Stimulated activated CD8-positive, alpha-beta memory T cell treated with anti-CD3 and anti-CD28 coated beads, Interleukin-15, amount 100 ng/mL, for 48 hours (primary cell): ENCODE measurements at places on chromosomes 2 and 18.

DNA sequence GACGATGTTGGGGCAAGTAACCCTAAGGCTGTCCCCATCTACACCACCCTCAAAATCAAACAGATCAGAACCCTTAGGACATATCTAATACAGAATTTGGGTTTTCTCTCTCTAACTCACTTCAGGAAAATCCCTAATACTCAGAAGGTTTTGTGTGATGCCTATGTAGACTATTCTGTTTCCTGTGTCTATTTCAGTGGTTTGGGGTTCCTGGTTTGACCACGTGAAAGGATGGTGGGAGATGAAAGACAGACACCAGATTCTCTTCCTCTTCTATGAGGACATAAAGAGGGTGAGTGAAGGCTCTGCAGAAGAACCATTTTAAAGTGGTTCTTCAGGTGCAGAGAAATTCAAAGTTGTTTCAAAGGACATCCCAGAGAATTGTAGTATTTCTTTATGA is 16.3 kb downstream of the SULT1C2 start:
- DNase-seq: no peak

- no peak for DNase-seq
Measured at GRCh38 chr2:108383146-108383830, 5.5 kb downstream of the SULT1C4 start.

DNA sequence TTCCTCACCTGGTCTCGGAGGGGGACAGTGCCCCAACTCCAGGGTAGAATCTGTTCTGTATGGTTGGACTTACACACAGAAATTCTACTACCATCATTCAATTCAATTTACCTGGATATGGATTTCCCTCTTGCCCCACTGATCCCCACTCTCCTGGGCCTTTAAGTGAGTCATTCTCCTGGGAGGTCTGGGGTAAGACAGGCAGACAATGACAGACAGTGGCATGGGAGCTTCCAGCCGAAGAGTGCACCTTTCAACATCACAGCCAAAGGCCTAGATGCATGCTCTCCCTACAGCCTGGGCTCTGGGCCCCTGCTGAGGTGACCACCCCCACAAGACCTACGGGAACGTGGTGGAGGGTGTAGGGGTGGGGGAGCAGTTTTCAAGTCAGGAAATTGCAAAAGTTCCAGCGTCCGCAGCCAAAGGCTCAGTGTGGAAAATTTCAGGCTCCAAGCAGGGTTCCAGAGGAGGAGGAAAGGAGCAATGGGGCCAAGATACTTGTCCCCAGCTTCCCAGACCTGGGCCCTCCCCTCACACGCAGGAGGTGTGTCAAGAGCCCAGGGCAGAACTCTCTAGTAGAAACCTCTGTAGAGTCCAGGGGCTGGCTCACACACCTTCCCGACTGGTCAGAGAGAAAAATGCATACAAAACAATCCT is 296.4 kb downstream of the CYP26B1 start:
- DNase-seq: no peak

- DNase-seq: no peak
Measured at GRCh38 chr2:55012672-55013484, 37.4 kb downstream of the RTN4 start.

GRCh38 chr18:5975111-5976002 is 80.0 kb upstream of the TMEM200C start:
- no peak for DNase-seq

DNA sequence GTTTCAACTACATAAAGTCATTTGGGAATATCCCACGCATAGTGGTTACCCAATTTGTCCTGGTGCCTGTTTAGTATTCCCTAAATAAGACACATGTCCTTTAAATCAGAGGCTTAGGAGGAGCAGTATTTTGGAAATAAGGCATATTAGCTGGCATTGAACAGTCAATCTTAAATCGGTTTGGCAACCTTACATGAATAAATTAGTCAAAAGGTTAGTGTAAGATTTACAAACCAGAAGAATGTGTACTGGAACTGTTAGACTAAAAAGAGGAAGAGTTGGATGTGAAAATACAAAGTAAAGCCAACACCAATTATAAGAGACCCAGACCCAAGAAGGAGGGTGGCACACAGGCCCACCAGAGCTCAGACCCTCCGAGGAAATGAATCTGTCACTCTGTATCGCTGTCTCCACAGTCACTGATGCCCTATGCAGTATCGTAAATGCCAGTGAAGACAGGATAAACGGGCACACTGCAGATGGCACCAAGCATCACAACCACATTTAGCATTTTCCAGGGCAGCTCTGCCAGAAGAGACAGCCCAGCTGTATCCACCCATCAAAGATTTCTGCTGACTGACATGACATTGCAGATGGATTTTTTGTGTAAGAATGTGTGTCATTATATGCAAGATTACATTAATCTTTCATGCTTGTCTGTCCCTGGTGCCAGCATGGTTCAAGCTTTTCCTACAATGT is 90.4 kb downstream of the CERKL start:
- no peak for DNase-seq

DNA sequence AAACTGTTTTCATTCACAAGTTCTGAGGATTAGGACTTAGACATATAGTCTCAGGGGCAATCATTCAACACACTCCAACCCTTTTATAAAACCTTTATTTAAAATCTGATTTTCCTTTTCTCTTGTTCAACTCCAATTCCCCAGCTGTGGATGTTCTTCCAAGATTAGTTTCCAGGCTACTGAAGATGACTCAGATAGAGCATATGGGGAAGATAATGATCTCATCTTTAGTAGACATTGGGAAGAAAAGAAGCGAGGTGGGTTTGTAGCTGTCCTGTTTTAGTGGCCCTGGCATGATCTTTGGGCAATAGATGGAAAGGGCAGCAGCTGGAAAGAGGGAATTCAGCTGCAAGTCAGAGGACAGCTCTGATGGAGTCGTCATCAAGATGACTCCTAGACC is 247.7 kb upstream of the CCDC68 start:
- DNase-seq: no peak

GRCh38 chr2:32894119-32894728 is 52.5 kb upstream of the LTBP1 start:
- DNase-seq: no peak

DNA sequence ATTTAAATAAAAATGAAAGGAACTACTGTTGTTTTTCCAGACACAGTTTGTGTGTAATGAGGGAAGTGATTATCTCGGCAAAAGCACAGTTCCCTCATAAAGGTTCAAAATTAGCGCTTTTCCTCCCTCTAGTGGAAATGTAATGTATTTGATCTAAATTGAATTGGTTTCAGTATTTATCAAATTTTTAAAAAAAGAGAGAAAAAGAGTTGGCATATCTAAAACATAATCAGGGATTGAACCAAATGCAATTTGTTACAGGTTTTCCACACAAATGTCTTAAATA is 37.5 kb downstream of the CMPK2 start:
- DNase-seq: no peak

DNA sequence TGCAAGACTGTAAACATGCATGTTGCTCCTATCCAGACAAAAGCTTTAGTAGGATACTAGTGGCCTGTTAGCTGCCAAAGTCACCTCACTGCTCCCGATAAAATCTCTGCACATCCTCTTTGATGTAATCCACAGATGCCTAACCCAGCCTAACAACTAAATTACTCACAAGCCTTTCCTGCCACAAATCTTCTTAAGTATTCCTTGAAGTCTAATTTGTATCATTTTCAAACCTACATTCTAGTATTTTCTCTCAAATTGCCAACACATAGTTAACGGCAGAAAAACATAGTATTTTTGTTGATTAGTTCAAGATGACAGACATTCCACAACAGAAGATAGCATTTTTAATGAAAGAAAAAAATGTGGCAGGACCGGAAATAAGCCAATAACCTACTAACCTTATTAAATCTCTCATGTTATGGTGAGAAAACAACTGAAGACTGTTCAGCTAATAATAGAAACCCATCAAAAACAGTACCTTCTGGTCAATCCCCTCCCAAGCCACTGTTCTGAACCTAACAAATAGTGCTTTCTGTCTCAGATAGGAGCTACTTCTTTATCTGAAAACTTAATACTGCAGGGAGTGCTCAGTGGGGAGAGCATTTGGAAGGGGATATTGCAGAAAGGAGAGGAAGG is at the start of gene MPP4:
TSS of gene MPP4 (minus strand) at position 57 of the 639 bp plus-strand sequence. CDS start 4,690 bp downstream, outside the sequence.
- no peak for DNase-seq

GRCh38 chr2:200786826-200787225 is 24.9 kb upstream of the BZW1 start:
- no peak for DNase-seq

GRCh38 chr18:44136326-44136725 is 544.4 kb upstream of the SETBP1 start:
- no peak for DNase-seq

DNA sequence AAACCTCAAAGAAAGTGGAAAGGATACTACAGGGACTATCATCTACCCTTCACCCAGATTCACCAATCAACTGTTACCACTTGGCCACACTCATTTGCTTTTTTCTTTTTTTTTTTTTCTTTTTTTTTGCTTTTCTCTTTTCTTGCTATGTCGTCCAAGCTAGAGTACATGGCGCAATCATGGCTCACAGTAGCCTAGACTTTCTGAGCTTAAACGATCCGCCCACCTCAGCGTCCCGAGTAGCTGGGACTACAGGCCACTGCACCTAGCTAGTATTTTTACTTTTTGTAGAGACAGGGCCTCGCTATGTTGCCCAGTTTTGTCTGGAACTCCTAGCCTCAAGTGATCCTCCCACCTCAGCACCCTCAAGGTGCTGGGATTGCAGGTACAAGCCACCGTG is 24.0 kb downstream of the BIN1 start:
- no peak for DNase-seq

GRCh38 chr18:7514796-7515440 is 52.2 kb upstream of the PTPRM start:
- no peak for DNase-seq

DNA sequence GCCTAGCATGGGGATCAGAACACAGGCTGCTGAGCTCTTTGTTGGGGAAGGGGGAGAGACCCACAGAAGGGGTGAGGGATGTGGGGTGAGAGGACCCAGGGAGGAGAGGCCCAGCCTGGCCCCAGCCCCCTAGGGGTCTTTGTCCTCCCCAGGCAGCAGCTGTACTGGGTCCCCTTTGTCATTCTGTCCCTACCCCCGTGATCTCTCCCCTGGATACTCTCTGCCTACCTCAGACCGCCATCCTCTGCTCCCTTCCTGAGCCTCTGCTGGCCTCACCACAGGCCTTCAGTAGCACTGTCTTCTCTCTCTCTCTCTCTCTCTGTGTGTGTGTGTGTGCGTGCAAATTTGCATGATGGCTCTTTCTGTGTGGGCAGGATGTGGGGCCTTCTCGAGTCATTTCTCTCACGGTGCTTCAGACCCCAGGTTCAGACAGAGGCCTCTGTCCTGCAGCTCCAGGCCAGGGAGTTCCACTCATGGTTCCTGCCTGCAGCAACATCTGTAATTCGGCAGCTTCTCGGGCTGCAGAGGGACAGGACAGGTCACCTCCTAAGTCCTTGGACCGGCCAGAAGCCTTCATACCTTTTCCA is 1.4 kb downstream of the PSD4 start:
- peak; percentile 64 for DNase-seq

- DNase-seq: no peak
Measured at GRCh38 chr18:50273203-50274043, 7.1 kb upstream of the CFAP53 start.

DNA sequence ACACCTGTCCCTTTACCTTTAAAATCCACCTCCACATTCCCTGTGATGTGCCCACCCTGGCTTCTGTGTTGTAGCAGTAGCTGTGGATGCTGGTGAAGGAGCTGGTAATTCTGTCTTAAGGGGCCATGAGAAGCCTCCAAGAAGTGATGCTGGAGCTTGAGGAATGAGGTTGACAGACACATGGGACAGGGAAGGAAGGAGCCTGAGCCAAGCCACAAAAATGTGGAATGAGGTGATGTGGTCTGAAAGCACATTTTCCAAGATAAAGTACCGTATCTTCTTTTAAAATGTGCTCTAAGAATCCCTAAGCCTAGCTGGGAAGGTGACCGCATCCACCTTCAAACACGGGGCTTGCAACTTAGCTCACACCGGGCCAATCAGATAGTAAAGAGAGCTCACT is 31.2 kb downstream of the VWA3B start:
- DNase-seq: no peak

GRCh38 chr2:148106331-148106730 is 85.4 kb downstream of the MBD5 start:
- DNase-seq: no peak

- no peak for DNase-seq
Measured at GRCh38 chr2:246489-247144, 17.2 kb downstream of the SH3YL1 start.

DNA sequence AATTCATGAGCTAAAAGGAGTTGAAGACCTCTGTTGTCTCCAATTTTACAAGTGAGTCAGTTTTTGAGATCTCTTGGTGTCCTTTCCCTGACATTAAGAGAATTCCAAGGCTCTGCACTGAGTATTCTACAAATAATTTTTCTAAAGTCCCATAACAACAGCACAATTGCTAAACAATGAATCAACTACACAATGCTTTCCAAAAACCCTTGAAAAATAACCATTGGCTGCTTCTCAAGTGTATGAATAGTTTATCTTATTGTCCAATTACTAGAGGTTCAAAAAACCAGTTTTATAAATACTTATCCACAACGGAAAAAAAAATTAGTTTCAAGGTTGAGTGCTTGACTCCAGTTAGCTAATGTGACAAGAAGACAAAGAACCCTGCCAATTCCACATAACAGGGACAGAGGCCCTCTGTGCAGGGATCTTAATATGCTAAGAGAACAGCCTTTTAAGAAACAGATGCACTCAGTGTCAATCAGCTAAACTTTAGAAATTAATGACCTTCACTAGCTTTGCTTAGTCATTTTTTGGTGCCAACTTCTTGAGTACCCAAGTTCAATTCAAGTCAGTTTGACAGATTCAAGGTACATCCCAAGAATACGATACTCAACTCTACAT is 266.6 kb upstream of the CYP26B1 start:
- no peak for DNase-seq

- DNase-seq: no peak
Measured at GRCh38 chr18:2683055-2683454, 27.5 kb downstream of the SMCHD1 start.

GRCh38 chr2:30675758-30676157 is 131.5 kb downstream of the CAPN13 start:
- no peak for DNase-seq

DNA sequence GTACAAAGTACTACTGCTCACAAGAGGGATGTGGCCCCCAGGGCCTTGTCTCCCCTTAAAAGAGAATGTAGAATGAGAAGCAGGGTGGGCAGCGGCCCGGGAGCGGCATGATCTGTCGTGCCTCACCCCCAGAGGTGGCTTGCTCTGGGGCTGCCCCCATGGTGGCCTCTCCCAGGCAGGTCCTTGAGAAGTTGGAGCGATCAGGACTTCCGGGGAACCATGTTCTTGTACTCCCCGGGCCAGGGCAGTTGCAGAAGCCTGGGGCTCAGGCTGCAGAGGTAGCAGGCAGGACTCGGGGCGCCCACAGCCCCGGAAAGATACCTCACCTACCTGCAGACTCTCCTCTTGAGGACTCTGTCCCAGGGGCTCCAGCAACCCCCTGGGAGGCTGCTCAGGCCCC is 62.6 kb downstream of the CYP26B1 start:
- no peak for DNase-seq
